Effector memory CD8-positive, alpha-beta T cell (primary cell): ENCODE measurements at places on chromosomes 3 and 15.

DNA sequence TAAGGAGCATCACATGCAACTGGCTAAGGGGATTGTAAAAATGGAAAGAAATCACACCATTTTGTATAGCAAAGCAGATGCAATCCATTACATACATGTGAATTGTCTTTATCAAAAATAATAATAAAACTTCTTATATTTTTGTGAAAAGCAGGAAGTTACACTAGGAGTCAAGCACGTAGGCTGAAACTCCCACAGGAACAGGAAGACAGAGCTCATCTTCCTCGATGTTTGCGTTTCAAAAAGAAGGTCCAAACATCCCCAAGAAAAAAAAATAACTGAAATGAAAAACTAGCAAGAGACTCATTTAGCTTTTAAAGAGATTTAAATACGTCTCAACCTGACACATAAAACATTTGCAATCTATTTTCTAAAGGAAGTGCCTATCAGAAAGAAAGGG is 106.6 kb downstream of the TGFBR2 start:
- no peak for DNase-seq

DNA sequence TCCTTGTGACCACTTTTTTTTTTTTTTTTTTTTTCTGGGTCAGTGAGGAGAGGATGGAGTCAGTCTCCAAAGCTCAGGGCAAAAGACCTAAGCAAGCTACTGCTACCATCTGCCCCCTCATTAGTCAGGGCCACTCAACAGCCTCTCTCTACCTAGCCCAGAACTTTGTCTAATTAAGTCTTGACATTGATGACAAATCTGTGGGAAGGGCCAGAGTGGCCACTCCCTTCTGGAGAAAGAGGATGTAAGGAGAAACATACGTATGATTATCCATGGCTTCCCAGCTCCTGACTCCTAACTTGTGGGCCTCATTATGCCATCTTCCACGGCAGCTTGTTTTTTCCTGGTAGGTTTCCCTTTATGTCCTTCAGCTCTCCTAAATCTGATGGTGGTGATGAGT is 37.9 kb downstream of the NR1I2 start:
- DNase-seq: no peak

GRCh38 chr3:39638301-39638700 is 170.8 kb downstream of the MOBP start:
- DNase-seq: no peak

- DNase-seq: no peak
Observed at GRCh38 chr3:14561051-14561960, 21.2 kb upstream of the GRIP2 start.

- no peak for DNase-seq
Observed at GRCh38 chr15:28269097-28269496, 52.9 kb downstream of the HERC2 start.

GRCh38 chr15:79418693-79419279 is 13.3 kb upstream of the MINAR1 start:
- DNase-seq: no peak

DNA sequence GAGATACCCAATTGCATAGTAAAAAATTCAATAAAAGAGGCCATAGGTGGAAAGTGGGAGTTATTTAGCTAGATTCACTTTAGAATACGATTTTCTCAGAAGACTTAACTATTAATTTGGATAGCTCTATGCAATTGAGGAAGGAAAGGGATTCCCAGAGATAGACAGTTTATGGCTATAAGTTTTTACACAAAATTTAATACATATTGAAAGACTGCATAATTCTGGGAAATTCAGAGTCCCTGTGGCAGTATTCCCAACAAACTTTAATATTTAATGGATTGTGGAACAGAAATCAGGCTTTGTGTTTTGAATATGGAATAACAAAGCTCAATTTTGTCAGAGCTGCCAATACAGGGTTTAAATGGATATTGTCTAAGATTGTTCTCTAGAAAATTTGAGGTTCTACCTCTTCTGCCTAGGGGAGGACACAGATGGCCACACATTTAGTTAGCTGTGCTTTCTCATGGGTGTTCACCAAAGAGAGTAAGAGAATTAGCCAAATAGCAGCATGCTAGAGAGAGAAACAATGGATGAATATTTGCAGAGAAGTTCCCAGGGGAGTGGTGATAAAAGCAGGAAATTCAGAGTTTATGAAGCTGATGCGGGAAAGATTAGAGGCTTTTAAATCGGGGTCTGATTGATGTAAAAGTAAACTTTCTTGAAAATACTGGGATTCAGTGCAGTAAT is 8.5 kb downstream of the ISL2 start:
- no peak for DNase-seq
